ENCODE measurements at places on chromosomes 2 and 18.
A peak's percentile ranks its signal among the peaks of the same experiment; 100 is the strongest.

- DNase-seq, result peak; percentile 14
These were observed at the start of gene MBOAT2 for GRCh38 chr2:9003616-9004337. Gene MBOAT2 (minus strand): TSS chr2:9003684. CDS start chr2:9003614, 70 bp downstream.

GRCh38 chr2:68103030-68103708, 40.4 kb upstream of the C1D start:
- DNase-seq, result no peak

- DNase-seq, result no peak
These were observed 104.2 kb upstream of the FZD7 start for GRCh38 chr2:201929281-201930026.

- no peak for DNase-seq
These were observed 222.6 kb downstream of the MREG start for GRCh38 chr2:215790523-215791421.

DNA sequence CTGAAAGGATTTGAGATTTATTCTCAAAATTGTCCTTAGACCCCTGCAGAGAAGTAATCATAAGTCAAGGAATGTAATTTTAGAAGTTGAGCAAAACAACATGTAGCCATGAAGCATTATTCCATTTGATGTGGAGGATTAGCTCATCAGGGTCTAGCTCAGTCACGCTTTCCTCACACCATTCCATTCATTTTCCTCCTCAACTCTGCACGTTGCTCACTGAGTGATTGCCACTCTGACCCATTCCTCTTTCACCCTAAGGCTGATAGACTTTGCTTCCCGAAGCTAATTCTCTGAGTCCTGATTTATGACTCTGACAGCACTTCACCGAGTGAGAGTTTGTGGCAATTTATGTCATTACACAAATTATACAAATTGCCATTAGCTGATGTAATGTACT, 820.6 kb upstream of the PIK3C3 start:
- DNase-seq, result no peak

DNA sequence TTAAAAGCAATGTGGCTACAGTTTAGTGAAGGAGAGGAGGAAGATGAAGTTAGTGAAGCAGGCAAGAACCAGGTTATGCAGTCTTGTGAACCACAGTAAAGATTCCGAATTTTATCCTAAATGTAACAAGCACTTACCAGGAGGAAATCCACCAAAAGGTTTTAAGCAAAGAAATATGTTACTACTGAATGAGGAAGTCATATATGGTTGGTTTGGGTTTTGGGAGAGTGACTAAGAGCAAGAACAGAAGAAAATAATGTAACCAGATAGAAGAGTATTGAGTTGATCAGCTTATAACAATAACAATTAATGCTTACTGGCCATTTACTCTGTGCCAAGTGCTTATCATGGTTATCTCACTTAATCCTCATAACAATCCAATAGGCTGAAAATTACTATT, 1.9 kb downstream of the USP37 start:
- DNase-seq, result no peak

DNA sequence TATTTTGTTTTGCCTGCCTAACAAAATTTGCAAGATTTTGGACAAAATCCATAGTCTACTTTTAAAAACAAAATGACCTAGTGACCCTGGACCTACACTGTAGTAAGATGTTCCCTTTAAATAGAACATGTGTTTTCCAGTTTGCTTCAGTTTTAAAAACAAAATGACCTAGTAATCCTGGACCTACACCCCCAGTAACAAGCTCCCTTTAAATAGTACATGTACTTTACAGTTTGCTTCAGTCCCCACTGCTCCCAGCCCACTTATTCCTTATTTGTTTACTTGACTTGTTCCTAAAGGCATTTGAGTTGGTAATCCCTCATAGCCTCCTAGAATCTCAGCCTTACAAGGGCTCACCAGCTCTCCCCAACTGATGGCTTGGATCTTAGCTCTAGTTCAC, 34.5 kb upstream of the HTR2B start:
- no peak for DNase-seq

DNA sequence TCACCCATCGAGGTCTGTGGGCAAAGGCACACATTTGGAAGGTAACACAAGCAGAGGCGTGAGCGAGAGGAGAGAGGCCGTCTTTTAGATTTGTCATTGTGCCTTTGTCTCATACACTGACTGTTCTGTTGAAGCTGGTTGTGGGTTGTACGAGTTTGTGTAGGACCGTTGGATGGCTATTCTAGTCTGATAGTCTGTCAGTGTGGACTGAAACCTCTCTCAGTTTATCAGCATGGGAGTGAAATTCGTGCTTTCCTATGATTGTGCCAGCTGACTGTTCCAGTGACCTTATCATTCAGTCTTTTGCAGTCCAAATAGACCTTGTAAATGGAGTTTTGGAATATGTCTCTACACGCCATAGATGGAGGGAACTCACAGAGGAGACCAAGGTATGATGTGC, 143.5 kb downstream of the LDLRAD4 start:
- DNase-seq, result no peak
